Stimulated activated CD8-positive, alpha-beta memory T cell treated with anti-CD3 and anti-CD28 coated beads, Interleukin-12 subunit alpha, Interleukin-12 subunit beta, amount 100 ng/mL, for 1 hour (primary cell): ENCODE measurements at places on chromosomes 13 and 19.
A peak's percentile ranks its signal among the peaks of the same experiment; 100 is the strongest.

DNA sequence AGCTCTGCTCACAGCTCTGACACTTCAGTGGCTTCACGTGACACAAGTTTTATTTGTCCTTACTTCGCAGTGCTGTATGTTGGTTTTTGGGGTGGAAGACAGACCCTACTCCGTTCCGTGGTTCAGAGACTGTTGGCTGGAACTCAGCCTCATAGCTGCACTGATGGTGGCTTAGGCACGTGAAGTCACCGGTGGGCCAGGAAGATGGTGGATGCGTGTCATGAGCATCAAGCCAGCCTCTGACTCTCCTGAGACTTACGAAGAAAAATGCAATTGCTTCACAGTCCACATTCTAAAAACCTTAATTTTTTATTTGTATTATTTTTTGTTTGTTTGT is 161.4 kb upstream of the SOX1 start:
- DNase-seq: no peak

GRCh38 chr19:38908911-38909310 is 3.1 kb downstream of the CCER2 start:
- DNase-seq: no peak

DNA sequence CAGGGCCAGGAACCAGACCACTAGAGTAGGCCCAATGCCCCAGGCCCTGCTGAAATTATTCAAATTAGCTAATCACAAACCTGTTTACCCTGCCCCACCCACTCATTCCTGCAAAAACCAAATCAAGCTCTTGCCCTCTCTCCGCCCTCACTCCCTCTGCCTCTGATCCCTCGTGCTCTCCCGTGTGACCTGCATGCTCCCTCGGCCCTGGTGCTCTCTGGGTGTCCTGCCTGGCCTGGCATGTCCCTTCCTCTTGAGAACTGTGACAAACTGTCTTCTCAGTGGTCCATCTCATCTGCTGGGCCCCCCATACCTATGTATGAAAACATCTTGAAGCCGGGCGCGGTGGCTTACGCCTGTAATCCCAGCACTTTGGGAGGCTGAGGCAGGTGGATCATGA is 12.2 kb upstream of the TTYH1 start:
- no peak for DNase-seq

DNA sequence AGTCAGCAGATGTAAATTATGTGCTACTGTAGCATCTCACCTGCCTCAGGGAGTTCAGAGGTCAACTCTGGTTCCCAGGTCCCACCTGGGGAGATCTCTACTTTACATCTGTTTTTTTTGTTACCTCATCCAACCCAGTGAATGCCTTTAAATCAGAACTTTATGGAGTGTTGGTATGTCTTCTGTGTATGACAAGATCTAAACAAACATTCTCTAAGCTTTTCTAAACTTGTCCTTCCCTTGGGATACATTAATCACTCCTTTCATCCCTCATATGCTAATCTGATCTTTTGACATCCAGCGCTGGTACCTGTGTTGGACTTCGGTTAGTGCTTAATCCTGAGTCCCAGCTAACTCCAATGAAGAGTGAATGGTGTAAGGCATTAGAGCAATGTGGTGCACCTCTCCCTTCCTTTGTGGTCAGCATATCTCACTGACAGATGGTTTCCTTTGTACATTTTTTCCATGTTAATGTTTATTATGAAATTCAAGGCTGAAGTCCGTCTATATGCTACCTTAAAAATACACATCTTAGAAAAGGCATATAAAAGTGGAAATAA is 213.4 kb downstream of the ABCC4 start:
- DNase-seq: no peak

DNA sequence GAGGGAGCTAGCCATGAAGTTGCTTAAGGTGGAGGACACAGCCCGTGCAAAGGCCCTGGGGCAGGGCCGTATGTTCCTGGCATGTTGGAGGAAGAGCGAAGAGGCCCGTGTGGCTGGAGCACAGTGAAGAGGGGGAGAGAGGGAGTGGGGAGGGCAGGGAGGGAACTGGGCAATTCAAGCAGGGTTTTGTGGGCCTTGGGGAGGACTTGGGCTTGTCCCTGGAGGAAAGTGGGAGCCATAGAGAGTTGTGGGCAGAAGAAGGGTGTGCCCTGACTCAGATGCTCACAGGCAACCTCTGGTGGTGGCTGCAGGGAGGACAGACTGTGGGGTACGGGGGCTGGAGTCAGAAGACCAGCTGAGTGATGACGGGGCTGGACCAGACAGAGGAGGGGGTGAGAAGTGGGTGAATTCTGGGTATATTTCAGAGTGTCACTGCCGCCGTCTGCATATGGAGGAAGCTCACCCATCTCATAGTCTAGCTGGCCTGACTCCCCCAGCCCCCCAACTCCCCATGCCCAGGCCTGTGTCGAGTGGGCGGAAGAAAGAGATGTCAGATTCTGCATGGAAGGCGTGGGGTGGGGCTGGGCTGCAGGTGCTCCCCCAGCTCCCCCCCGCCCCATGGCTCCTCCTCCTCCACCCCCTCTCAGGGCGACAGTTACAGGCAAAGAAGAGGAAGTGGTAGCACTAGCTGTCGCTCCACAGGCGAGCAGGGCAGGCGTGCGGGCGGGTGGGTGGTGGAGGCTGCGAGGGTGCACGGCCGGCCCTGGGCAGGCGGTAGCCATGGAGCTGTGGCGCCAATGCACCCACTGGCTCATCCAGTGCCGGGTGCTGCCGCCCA is at the start of gene VAV1:
TSS of gene VAV1 (plus strand) at position 681 of the 838 bp plus-strand sequence. CDS start at position 781, 100 bp downstream.
- DNase-seq: peak; percentile 69

DNA sequence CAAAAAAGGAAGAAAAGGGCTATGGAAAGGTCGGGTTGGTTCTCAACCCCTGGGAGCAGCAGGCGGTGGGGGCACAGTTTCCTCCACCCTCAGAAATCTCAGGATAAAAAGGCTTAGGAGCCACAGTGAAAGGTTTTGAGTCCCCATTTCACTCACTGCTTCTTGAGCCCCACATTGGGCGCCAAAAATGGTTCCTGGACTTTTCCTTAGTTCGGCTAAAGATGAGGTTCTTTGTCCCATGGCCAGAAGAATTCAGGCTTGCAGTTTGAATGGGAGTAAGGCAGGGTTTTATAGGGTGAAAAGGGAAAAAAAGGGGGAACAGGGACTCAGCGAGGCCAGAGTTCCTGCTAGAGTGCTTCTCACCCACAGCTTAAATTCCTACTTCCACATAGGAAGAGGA is 179.5 kb downstream of the GGACT start:
- no peak for DNase-seq
